Midbrain (tissue), 1 donor: ENCODE measurements at places on chromosomes 2 and 18.

- DNase-seq, result no peak
Measured at GRCh38 chr2:28378679-28379584, 13.7 kb upstream of the FOSL2 start.

DNA sequence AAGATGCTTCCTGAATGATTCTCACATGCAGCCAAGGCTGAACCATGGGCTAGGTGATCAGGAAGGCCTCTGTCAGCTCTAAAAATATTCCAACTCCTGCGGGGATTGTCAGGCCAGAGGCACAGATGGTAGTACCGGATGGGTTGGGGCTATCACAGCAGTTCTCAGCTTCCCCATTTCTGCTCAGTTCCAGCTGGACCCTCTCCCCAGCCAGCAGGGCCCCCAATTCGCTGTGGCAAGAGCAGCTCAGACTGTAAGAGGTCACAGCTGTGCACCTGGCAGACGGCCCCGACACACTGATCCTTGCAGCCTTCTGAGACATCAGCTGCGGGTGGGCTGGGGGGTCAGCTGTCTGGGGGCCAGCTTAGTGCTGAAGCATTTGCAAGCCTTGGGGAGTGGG is 43.6 kb upstream of the TCF7L1 start:
- DNase-seq, result no peak

DNA sequence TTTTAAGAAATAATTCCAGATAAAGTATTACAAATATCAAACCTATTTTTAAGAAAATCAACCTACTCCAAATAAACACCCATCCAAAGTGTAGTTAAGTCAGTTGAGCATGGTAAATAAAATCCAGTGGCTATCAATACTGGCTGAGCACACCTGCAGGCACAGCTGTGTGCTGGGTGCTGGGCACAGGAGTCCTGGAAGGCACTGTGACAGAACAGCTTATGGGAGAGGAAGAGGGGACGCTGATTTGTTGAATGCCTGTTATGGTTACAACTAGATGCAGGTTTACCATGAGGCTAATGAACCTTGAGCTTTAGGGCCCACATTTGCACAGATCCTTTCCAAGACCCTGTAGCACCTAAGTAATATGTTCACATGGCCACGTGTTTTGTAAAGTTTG is 202.7 kb downstream of the MTX2 start:
- DNase-seq, result no peak

GRCh38 chr2:101412092-101412694 is 24.9 kb upstream of the CREG2 start:
- DNase-seq, result no peak

DNA sequence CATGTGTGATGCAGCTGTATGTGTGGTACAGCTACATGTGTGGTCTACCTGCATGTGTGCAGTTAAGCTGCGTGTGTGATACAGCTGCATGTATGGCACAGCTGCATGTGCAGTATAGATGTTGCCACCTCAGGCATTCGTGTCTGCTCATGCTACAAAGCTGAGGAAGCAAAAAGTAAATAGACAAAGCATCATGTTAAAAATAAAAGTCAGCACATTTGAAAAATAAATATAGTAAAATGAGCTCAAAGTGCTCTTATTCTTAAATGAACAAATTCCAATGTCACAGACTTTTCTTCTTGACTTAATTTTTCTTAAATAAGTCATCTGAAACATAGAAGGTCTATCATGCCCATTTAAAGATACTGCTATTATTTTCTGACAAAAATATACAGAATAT is 519.3 kb upstream of the SOX11 start:
- no peak for DNase-seq

DNA sequence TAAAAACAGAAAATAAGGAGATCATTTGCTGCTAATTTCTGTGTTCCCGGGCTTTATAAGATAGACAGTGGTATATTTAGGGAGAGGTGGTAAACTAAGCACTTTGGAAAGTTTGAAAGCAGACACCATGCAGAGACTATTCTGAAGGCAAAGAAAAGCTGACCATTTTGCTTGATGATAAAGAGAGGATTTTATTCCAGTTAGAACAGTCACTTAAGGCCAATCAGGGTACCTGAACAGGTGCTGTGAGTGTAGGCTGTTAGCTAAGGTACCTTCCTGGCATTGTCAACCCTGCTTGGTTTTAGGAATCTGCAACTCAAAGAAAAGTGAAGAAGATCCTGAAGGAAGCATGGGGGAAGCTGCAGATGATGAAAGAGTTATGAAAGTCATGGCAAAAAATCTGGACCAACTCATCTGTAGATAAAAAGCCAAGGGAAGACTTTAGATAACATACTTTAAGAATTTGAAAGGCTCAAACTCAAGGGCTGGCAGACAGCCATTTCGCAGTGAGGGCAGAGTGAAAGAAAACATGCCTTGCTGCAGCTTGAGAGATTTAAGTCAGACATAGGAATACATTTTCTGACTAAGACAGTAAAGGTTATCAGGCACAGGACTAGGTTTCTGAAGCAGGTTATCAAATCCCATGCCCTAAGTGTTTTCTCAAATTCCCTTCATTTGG is 80.1 kb upstream of the ARL5A start:
- DNase-seq, result no peak

- no peak for DNase-seq
Measured at GRCh38 chr2:64975232-64975821, 13.9 kb upstream of the SLC1A4 start.

DNA sequence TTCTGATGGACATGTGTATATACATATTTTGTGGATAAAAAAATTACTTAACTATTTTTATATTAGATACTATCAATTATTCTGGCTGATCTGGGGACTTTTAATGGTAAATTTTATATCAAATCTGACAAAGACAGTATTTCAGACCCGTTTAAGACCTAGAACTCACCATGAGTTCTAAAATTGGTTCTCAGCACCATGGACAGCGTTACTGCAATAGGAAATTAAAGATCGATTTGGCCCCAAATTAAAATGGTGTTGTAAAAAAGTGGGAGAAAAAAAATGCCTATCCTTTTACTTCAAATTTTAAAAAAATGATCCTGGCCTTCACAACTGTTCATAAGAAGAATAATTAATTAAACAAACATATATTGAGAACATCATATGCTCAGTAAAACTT is 919 bp upstream of the SCN2A start:
- no peak for DNase-seq

GRCh38 chr2:26838121-26838906 is 9.6 kb upstream of the DPYSL5 start:
- no peak for DNase-seq

GRCh38 chr2:98795891-98796676 is 65.2 kb upstream of the MGAT4A start:
- DNase-seq, result no peak

GRCh38 chr2:23988371-23988770 is 21.5 kb upstream of the MFSD2B start:
- no peak for DNase-seq

DNA sequence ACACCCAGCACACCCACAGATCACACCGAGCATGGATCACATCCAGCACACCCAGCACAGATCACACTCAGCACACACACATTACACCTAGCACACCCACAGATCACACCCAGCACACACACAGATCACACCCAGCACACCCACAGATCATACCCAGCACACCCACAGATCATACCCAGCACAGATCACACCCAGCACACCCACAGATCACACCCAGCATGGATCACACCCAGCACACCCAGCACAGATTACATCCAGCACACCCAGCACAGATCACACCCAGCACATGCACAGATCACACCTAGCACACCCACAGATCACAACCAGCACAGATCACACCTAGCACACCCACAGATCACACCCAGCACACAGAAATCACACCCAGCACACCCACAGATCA is 118.6 kb downstream of the DYSF start:
- no peak for DNase-seq

GRCh38 chr2:216687646-216688045 is 7.7 kb downstream of the IGFBP5 start:
- DNase-seq, result no peak

GRCh38 chr2:219314804-219315468 is 5.7 kb upstream of the PTPRN start:
- DNase-seq, result no peak

DNA sequence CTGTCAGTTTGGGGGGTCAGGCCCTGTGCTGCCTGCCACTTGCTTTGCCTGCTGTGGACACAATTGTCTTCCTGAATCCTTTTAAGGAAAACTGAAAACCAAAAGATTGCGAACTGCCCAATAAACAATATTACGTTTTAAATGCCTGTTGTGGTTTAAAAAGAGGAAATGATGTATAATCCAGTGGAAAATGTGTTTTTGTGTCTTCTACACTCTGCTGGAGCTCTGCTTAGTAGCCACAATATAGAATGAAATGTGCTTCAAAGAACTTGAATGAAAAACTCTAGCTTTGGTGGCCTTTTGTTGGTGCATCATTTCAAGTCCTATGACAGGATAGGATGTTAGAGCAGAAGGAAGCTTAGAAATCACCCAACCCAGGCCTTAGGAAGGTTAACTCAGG is 23.2 kb upstream of the CABYR start:
- DNase-seq, result no peak

- DNase-seq, result no peak
Measured at GRCh38 chr2:130728007-130728454, 839 bp upstream of the GPR148 start.

DNA sequence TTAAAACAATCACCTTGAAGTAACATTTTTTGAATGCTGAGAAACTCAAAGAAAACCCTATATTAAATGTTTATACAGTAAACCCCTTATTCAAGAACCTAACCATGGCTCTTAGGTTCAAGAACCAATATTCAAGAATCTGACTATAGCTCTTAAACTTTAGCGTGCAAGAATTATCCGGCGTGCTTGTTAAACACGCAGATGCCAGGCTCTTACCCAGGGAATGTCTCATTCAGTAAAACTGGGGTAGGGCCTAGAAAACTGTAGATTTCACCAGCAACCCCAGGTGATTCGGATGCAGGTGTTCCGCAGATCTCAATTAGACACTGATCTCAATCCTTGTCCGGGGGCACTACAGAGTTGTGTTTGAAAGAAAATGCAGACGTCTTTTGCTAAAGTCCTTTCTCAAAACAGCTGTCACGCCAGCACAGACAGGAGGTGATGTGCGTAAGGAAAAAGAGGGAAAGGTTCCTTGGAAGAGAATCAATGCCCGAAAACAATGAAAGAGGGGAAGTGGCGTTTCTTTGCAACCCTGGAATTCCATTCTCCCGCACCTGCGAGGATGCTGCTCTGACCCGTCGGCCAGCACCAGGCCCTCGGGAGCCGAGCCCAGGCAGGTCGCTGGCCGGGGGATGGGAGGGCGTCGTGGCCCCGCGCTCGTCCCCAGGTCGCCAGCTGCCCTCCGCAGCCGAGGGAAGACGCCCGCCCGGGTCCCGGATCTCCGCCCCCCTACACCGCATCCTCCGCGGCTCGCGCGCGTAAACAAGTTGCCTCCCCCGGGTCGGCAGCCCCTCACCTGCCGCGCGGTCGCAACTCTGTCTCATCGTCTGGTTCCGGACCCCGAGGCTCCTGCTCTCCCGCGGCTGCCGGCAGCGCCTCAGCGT is 851 bp downstream of the EIF2AK3 start:
- DNase-seq, result no peak

DNA sequence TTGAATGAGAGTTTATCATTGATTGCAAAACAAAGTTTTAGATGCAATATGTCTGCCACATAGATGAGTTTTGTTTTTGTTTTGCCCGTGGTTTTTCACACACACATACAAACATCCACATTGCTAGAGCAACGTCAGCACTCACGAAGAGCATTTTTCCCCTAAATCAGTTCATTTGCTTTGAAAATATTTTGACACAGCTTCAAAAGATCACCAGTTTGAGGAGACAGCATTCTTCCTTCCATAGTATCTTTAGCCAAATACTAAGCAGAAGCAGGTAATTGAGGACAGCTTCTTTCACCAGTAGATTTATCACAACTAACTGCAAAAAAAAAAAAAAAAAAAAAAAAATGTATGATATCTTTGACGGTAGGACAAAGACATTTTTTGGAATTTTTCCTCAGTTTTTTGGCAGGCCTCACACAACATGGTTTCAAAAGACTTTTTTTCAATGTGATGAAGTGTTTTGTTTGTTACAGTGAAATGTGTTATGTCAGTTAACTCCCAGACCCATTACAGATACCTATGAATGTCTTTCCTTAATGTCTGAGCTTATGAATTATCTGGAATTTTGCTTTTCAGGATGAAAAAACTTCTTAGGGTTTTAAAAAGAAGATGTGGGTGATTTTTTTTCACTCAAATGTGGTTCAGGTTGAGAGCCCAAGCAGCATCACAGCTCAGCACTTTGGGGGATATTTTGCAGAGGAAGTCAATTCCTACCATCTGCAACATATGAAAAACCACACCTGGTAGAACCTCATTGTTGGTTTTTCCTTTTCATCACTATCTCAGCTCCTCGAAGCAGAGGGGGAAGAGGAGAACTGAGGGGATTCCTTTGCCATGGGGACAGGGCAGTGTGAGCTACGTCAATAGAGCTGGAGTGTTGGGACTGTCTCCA is 31.6 kb downstream of the AOX1 start:
- DNase-seq, result no peak

DNA sequence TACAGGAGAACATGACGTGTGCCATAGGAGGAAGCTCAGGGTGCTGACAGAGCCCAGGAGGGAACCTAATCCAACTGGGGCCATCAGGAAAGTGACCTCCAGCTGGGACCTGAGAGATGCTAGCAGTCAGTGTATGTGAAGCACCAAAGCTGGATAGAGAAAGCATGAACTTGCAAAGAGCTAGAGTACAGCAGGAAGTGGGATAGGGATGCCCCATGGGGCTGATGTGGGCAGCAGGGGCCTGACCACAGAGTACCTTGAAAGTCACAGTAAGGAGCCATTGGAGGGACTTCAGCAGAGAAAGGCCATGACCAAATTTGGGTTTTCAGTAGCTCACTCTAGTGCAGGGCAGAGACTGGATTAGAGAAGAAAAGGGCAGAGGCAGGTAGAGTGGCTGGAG is 91.6 kb upstream of the TTC39C start:
- DNase-seq, result no peak

GRCh38 chr2:64649013-64649484 is 4.7 kb downstream of the SERTAD2 start:
- no peak for DNase-seq

DNA sequence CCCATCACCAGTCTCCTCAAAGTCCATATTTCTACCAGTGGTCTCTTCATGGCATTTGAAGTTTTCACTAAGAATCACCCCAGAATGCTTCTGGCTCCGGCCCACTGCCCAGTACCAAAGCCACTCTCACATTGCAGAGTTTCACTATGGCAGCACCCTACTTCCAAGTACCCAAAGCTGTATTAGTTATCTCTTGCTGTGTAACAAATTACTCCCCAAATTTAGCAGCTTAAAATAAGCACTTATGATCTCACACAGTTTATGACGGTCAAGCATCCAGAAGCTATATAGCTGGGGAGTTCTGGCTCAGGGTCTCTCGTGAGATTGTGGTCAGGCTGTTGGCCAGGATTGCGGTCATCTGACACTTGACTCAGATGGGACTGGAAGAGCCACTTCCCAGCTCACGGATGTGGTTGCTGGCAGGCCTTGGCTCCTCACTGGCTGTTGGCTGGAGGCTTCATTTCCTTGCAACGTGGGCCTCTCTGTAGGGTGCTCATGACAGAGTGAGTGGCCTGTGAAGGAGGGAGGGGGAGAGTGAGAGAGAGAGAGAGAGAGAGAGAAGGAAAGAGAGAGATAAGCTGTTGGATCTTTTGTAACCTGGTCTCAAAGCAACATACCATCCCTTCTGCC is 189.5 kb downstream of the CTIF start:
- no peak for DNase-seq
